Immature natural killer cell (primary cell): ENCODE measurements at places on chromosomes 4 and X.

GRCh38 chr4:11471618-11472017 lies 42.9 kb upstream of the HS3ST1 start:
- DNase-seq, result peak; percentile 78

- DNase-seq, result no peak
These were observed 198.9 kb upstream of the GEMIN8 start for GRCh38 chrX:14228611-14229010.

DNA sequence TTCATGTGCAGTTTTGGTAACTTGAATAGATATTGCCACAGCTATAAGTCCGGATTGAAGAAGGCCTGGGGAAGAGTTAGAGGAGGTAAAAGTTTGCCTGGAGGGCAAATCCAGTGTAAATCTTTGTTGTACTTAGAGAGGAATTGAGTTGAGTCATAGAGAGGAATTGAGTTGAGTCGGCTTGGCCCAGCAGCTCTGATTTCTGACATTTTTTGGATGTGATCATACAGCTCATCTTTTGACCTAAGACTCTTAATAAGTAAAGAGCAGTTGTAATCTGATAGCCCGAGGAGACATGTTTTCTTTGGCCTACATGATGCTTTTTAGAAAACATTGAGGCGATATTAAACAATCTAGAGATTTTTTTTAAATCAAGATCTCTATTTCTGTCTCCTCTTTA lies 3.9 kb downstream of the KIT start:
- no peak for DNase-seq

DNA sequence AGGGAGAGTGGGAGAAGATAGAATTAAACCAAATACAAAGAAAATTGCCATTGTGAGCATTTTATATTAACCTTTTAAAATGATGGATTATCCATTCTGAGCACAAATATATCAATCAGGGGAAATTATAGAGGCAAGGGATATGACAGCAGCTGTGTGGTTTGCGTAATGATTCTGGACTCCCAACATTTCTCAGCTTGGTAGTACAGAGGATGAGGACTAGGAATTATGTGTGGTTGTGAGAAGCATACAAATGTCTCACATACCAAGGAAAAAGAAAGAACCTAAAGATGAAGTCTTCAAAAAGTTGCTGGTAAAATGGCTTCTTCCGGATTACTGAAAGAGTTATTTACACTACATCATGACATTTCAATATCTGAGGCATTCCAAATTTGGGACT lies 674.6 kb upstream of the NR3C2 start:
- DNase-seq, result no peak

- no peak for DNase-seq
These were observed 28.3 kb upstream of the PLCXD1 start for GRCh38 chrX:252957-253291.

DNA sequence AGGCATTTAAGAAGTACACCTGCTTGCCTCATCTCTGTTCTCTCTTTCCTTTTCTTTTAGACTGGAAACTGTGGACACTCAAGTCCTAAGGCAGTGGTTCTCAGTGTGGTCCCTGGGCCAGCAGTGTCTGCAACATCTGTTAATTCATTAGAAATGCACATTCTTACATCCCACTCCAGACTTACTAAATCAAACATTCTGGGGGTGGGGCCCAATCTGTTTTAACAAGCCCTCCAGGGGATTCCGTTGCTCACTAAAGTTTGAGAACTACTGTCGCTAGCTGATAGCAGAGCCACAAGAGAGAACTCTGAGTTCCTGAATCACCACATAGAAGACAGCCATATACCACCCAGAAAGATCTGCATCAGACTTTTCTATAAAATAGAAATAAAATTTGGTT lies 430.6 kb downstream of the BCOR start:
- DNase-seq, result no peak

DNA sequence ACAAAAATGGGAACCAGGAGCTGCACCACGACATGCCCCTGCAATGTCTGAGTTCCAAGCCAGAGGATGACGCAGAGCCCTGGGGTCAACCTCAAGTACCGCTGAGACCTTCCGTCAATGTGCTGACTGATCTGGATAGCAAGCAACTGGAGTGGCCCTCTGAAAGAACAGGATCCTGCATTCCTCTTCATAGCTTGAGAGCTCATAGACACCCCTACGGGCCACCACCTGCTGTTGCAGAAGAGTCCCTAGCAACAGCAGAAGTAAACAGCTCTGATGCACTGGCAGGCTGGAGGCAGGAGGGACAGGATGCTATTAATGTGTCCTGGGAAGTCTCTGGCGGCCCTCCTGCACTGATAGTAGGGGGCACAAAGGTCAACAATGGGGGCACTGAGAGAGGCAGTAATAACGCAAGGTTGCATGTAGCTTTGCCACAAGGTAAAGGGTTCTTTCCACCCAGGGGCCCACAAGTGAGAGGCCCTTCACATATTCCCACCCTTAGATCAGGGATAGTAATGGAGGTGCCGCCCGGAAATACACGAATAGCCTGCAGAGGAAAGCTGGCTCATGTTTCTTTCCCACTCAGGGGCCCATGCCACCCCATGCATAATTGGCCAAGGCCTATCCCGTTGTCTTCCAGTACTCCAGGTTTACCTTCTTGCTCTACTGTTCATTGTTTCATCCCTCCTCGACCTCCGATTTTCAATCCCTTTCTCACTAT lies 1.3 kb downstream of the PRR32 start:
- DNase-seq, result no peak

- peak; percentile 81 for DNase-seq
These were observed 108.0 kb downstream of the ITM2A start for GRCh38 chrX:79259073-79259689.

GRCh38 chr4:183300655-183301054 lies 19.4 kb downstream of the CLDN22 start:
- DNase-seq, result no peak

GRCh38 chr4:75429208-75429607 lies 85.0 kb downstream of the RCHY1 start:
- DNase-seq, result no peak

- no peak for DNase-seq
These were observed 529.1 kb upstream of the SMIM31 start for GRCh38 chr4:164224871-164225270.

- no peak for DNase-seq
These were observed 745.9 kb downstream of the RPA4 start for GRCh38 chrX:97629597-97629985.

GRCh38 chrX:105696870-105697269 lies 125.5 kb upstream of the NRK start:
- DNase-seq, result no peak

- no peak for DNase-seq
These were observed 207.8 kb downstream of the ANTXR2 start for GRCh38 chr4:79865201-79865597.

DNA sequence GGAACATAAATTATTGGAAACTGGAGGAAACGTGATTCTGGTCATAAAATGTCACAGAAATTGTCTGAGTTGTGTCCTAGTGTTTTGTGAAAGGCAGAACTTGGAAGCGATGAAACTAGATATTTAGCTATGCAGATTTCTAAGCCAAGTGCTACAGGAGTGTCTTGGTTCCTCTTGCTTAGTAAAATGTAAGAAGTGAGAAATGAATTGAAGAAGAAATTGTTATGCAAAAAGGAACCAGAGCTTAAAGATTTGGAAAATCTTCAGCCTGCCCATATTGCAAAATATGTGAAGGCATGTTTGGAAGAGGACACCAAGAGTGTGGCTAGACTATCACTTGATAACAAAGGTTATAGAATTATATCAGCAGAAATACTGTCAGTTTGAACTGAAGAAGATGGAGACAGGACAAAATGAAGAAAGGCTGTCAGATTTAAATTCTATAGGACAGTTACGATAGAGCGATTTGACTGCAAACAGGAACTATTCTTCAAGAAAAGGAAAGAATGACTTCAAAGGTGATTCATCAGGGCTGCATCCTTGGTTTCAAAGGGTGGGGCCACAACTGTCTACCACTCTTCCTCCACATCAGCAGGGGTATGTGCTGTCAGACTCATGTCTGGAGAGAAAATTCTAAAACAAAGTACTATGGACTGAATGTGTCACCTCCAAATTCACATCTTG lies 9.4 kb upstream of the CDS1 start:
- no peak for DNase-seq

GRCh38 chr4:36332023-36332781 lies 50.8 kb downstream of the DTHD1 start:
- DNase-seq, result no peak

- DNase-seq, result peak; percentile 64
These were observed 137.4 kb upstream of the STIM2 start for GRCh38 chr4:26723216-26723615.

GRCh38 chr4:74097116-74097515 lies 1.9 kb downstream of the CXCL2 start:
- DNase-seq, result no peak

DNA sequence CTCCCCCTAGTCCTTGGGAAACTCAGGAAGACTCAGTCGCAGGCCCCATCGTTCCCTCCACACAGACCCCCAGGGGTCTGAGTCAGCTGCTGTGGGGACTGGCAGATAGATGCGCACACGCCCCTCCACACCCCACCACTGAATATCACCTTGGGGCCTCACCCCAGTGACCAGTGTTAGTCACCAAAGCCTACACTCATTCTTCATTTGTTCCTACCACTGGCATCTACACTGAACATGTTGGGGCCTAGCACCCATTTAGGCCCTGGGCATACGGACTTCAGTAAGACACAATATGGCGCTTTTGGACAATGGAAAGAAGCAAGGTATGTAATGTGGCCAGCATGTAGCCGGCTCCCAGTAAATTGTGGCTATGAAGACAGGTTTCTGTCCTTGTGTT lies 154.1 kb upstream of the PJA1 start:
- DNase-seq, result no peak

GRCh38 chrX:18461431-18461830 lies 36.0 kb downstream of the CDKL5 start:
- DNase-seq, result no peak
